EH (cell line): ENCODE measurements at places on chromosomes 7 and 10.

DNA sequence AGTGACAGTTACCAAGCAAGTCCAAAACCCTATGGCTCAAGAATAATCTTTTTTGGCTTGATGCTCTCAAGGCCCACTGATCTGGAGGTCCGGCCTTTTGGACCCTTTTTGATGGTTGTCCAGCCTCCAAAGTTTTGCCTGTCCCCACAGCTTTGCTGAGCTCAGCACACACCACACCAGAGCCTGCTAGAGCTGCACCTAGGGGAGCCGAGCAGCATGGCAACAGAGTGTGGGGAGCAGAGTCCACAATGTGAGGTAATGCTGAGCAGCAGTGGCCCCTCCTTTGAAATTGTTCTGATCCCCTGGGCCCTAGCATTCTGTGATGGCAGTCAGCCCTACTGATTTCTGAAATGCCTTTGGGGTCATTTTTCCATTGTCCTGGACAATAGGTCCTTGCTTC is 9.3 kb downstream of the GIMAP7 start:
- DNase-seq = no peak

DNA sequence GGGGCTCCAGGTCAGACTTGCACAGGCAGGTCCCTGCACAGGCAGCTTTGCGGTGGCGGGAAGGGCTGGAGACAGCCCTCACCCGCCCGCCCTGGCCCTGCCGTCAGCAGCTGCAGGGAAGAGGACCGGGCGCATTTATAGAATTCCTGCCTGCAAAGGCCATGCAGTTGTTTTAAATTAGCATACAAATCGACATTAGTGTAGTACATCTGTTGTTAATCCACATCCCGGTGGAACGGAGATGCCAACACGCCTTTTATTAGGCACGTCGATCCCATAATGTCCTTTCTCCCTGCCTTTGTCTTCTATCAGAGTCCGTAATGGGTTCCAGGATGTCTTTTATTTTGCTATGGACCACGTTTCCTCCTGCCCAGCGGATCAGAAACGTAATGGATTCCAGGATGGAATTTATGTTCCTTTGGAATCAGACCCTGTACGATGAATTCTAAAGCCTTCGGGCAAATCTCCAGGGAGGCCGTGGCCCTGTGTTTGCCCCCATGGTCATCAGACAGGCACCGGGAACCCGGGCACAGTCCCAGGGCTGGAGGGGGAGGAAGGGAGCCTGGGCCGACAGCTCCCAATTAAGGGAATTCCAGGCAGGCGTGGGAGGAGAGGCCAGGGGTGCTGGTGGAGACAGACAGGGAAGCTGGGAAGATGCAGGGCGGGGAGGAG is 123.9 kb downstream of the COL26A1 start:
- peak; percentile 82 for DNase-seq

- DNase-seq = peak; percentile 64
These were observed 56.8 kb downstream of the PPP1R3C start for GRCh38 chr10:91576096-91576545.

DNA sequence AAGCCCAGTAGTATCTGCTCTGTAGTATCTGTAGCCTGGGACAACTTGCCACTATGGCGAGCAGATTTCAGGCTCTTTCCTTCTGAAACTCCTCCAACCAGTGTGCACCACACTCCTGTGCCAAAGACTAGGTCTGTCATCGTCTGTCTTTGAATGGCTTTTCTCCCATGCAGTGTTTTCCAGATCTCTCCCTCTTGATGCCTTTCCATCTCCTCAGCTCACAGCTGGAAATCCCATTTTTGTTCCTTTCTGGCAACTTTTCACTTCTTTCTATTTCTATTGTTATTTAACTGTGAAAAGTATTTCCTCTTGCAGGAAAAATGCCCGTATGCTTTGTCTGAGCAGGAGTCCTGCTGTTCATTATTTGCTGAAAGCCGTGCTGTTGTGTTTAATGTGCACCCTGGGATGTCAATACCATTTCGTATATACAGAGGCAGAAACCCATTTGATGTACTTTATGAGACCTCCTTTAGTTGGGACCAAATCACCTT is 373.7 kb downstream of the PHTF2 start:
- no peak for DNase-seq

DNA sequence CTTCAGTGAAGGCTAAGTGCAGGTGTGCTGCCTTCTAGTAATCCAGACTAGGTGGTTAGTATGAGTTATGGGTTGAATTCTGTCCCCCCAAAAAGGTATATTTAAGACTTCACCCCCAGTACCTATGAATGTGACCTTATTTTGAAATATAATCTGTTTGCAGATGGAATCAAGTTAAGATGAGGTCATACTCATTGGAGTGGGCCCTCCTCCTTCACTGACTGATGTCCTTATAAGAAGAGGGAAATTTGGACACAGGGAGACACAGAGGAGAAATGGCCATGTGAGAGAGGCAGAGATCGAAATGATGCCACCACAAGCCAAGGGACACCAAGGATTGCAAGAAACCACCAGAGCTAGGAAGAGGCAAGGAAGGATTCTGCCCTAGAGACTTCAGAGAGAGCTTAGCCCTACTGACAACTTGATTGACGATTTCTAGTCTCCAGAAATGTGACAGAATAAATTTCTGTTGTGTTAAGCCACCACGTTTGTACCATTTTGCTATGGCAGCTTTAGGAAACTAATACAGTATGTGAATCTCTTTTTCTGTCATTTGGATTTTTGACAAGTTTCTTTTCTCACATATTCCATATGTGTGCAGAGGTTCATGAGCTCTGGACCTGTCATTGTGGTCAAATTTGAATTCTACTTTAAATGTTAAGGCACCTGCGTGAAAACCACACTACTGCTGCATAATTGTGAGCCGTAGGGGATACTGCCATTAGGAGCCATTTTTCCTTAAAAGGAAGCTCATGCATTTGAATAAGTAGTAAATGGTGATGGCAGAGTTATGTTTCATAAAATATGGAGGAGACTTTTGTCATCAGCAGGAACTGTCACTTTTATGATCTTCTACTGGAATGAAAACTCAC is 2.6 kb upstream of the RPA3 start:
- no peak for DNase-seq

- no peak for DNase-seq
These were observed 54.1 kb upstream of the AFAP1L2 start for GRCh38 chr10:114458216-114458920.

DNA sequence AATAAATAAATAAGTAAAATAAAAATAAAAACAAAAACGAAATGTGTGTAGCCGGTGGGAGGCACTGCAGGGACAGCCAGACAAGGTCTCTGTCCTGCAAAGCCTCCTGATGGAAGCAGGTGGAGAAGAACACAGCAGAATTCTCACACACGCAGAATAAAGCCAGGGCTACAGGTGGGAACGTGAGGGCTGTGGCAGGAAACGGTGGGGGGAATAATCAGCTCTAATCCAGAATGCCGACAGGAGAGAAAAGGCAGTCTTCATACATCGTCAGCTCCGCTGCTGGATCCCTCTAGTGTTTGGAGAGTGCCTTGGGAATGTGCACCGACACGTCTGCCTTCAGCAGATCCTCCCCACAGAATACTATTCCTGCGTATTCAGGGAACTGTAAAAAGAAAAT is 6.8 kb upstream of the SNX8 start:
- no peak for DNase-seq

DNA sequence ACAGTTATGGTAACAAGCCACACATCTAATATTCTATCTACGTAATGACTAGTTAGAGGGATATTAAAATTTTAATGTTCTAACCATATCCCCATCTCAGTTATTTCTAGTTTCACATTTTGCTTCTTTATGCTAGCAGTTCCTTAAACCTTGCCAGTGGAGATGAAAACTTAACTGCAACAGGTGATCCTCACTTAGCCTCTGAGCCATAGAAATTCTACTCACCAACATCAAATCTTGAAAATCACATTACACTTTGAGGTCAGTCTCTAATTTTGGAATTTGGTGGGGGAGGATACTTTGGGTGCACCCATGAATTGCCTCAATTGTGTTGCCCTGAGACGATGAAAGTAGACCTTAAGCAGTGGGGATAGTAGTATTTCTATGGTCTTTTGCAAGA is 256.4 kb downstream of the GATA3 start:
- DNase-seq = no peak

DNA sequence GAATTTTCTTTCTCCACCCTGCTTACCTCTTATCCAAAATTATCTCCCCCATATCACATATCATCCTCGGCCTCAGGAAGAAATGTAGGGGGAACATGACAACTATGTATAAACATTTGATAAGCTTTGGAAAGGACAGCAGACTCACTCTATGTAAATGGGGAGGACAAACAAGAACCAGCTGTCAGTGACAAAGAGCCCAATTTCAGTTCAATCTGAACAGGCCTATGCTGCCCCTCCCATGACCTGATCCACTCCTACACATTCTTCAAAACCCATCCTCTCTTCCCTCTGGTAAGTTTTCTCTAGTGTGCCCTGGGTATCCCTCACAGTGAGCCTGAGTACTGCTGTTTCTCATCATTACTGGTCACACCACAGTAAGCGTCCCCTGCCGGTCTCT is 20.8 kb downstream of the FZD9 start:
- no peak for DNase-seq

DNA sequence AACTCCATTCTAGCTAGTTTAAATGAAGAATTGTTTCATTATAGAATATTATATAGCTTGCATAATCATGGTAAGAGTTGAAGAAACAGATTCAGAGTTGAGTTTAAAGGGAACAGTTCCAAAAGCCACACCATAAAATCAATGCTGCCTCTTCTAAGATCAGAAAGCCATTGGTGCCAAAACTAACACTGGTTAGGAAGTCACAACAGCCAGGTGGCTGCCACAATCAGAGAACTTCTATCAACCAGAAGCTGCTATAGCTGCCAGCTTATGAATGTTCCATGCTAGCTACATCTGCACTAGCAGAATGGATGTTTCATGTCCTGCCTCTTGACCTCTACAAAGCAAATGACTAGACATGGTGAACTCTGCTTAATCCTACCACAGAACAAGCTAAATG is 583.1 kb upstream of the LRRN3 start:
- DNase-seq = no peak

GRCh38 chr7:130899071-130899560 is 165.1 kb upstream of the KLF14 start:
- no peak for DNase-seq

DNA sequence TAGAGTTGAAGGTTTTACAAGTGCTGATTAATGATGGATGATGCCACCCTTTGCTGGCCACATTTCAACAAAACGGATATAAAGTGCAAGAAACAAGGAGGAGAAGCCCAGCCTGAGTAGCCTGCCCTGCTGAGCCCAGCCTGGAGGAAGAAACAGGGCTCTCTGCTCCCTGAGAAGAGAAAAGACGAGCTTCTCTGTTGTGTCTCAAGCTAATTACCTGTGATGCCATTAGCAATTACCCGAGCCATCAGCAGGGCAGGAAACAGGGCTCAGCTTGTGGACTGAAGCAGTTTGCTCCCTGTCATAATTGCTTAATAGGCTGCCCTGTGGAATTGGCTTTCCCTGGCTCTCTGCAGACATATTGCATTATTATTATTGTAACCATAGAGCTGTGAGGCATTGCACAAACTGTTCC is 709.3 kb upstream of the AUTS2 start:
- no peak for DNase-seq

DNA sequence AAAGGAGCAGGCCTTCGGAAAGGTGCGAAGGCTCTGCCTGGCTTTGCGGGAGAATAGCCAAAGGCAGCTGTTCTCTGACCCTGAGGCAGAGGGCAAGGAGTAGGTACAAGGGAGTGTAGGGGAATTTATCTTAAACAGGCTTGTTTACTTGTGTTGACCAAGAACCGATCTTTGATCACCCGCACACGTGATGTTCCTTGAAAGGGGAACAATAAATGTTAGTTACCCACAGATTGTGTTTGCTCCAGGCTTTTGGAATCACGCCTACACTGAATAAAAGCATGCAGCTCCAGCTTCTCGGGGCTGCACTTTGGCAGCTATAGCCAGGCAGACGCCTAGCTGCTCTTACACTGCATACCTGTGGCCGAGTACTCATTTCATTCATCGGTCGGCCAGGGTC is 420.8 kb downstream of the PHF14 start:
- no peak for DNase-seq

DNA sequence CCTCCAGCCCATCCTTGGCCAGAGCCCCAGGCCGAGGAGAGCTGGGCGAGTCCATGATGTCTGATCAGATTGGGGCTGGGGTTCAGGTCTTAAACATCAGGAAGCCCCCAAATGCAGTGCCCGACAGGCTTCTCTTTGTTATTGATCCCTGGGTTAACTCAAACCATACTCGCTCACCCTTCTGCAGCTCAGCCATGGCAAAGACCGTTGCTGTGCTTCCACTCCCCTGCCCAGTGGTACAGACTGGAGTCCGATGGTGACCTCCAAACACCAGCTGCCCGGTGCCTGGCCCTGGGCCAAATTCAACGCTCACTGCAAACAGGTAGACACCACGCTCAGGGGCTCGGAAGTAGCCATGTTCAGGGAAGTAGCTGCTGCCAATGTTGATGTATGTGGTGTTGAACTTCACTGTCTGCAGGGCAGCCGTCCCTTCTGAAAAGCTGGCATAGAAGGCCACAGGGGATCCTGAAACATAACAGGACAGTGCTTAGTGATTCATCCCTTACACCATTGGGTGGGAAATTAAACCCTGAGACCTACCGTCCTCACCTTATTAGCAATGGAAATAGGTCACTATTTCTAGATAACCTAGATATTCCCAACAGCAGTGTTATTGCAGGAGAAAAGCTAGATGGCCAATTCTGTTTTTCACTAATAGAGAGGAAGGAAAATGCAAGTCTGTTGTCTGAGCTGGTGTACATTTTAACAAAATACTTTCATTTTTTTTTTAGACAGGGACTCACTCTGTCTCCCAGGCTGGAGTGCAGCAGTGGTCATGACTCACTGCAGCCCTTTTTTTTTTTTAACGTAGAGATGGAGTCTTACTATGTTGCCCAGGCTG is 20.5 kb downstream of the MMRN2 start:
- DNase-seq = peak; percentile 73

DNA sequence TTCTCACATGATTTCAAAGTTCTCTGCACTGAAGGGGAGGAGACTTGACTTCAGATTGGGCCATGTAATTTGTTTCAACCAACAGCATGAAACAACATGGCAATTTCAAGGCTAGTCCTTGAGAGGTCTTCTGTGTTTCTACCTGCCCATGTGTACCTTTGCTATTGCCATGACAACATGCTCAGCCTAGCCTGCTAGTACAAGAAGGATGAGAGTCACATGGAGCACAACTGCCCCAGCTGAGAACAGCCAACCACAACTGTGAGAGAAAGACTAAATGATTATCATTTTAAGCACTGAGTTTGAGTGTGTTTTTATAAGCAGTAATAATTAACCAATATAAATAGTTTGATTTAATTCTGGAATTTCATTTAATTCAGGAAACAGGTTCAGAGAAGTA is 41.9 kb downstream of the ANKMY2 start:
- DNase-seq = no peak

- DNase-seq = no peak
These were observed 664.8 kb downstream of the SDK1 start for GRCh38 chr7:3965794-3966395.

- peak; percentile 7 for DNase-seq
These were observed 155.6 kb upstream of the GHITM start for GRCh38 chr10:83983578-83984255.

DNA sequence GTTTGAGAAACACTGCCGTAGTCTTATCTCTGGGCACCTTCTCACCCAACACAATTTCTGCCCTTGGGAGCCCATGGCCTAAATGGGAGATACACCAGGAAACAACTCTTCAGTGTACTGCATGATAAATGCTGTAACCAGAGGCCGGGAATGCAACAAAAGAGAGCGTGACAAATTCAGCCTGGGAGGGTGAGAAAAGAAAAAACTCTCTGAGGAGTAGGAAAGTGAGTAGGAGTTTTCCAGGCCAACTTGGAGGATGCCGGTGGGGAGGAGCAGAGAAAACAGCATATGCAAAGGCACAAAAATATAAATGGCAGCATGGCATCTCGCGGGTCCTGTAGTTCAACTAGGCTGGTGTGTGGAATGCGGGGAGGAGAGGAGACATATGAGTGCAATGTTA is 624.5 kb downstream of the PARD3 start:
- no peak for DNase-seq

GRCh38 chr7:91082852-91083495 is 181.3 kb upstream of the FZD1 start:
- peak; percentile 47 for DNase-seq
